ENCODE measurements at places on chromosomes 2 and 18. TPM values are rescaled to one million over a fixed set of nuclear protein-coding genes. Genes with fewer than 3 reads are reported as not detected.

DNA sequence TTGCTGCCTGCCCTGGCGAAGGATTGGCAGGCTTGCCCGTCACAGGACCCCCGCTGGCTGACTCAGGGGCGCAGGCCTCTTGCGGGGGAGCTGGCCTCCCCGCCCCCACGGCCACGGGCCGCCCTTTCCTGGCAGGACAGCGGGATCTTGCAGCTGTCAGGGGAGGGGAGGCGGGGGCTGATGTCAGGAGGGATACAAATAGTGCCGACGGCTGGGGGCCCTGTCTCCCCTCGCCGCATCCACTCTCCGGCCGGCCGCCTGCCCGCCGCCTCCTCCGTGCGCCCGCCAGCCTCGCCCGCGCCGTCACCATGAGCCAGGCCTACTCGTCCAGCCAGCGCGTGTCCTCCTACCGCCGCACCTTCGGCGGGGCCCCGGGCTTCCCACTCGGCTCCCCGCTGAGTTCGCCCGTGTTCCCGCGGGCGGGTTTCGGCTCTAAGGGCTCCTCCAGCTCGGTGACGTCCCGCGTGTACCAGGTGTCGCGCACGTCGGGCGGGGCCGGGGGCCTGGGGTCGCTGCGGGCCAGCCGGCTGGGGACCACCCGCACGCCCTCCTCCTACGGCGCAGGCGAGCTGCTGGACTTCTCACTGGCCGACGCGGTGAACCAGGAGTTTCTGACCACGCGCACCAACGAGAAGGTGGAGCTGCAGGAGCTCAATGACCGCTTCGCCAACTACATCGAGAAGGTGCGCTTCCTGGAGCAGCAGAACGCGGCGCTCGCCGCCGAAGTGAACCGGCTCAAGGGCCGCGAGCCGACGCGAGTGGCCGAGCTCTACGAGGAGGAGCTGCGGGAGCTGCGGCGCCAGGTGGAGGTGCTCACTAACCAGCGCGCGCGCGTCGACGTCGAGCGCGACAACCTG lies at the start of gene DES:
DES (plus strand) TSS at position 223 of the 857 bp plus-strand sequence; CDS start at position 309, 86 bp downstream.
- no peak for DNase-seq
- H3K4me1 ChIP-seq, result peaks cover 5% of the 10 kb centered on the region

GRCh38 chr2:172901913-172902312 lies 166.3 kb downstream of the RAPGEF4 start:
- H3K27ac ChIP-seq, result no peak overlapping the region
- no peak for DNase-seq
- H3K4me3 ChIP-seq, result no peak overlapping the region
- no peaks in the 10 kb centered on the region for H3K36me3 ChIP-seq
- peaks cover 5% of the 10 kb centered on the region for H3K27me3 ChIP-seq
- no peaks in the 10 kb centered on the region for H3K4me1 ChIP-seq

DNA sequence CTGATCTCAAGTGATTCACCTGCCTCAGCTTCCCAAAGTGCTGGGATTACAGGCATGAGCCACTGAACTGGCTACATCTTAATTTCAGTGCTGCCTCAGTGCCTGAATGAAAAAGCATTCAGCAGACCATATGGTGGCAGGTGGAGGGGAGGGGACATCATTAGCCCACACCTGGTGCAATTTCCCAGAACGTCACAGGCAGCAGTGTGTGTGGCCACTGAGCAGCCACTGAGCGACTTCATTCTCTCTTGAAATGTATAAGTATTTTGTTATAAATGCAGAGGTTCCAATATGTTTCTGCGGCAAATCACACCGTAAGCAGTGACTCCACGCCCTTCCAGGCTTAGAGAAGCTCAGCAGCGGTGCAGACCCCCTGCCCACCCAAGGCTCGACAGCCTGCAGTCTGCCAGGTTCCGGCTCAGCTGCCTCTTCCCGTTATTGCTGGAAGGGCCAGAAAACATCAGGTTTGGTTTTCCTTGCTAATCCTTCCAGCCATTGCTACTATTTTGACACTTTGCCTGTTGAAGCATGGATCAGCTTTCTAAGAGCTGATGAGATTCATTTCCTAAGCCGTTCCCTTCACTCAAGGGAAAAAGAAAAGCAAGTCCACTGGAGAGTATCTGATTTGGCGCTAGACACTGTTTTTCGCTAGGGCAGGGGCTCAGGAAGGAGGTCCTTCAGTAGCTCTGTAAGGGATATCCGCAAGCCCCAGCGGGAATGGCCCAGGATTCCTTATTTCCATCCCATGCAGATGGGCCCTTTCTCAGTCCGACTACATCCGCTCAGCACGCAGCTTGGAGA lies 250.7 kb downstream of the VAPA start:
- H3K4me1 ChIP-seq, result peaks cover 5% of the 10 kb centered on the region
- H3K36me3 ChIP-seq, result no peaks in the 10 kb centered on the region
- DNase-seq, result no peak
- H3K27me3 ChIP-seq, result no peaks in the 10 kb centered on the region
- no peak overlapping the region for H3K4me3 ChIP-seq

DNA sequence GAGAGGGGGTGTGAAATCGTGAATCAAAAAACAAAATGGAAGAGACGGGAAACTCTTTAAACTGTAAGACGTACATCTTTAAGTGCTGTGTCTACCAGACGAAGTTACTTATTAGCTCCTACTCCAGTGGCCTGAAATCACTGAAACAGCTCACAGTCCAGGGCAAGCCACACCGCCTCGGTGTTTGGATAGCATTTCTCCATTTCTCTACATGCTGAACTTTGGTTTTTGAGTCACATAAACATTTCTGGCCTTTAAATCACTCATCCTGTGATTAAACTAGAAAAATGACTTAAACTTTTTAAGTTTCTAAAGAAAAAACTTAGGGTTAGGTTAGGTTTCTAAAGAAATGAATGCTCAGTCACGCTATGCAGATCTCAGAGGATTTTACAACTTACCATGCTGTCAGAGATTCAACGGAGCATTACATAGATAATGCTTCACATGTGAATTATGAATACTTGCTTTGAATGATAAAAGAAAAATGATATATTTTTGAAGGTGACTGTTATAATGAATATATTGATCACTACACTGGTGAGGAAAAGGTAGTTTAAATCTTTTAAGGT lies 138.4 kb downstream of the MBP start:
- no peaks in the 10 kb centered on the region for H3K4me1 ChIP-seq
- peaks cover 6% of the 10 kb centered on the region for H3K27me3 ChIP-seq
- no peaks in the 10 kb centered on the region for H3K36me3 ChIP-seq
- H3K4me3 ChIP-seq, result no peak overlapping the region

DNA sequence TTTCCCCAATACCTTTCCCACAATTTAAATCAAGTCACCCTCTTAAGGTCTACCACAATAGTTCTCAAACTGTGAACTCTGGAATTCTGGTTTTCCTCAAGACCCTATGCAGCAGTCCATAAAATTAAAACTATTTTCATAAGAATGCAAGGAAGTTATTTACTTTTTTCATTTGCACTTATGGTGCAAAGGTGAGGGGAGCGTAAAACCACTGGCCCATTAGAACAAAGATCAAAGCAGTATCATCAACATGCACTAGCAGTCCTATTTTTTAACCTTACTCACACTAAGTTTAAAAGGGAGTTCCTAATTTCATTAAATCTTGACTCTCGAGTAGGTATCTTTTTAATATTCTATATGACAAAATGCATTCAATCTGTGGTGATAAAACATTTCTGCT lies 85.3 kb downstream of the MEMO1 start:
- peaks cover 6% of the 10 kb centered on the region for H3K36me3 ChIP-seq
- no peaks in the 10 kb centered on the region for H3K27me3 ChIP-seq
- no peaks in the 10 kb centered on the region for H3K4me1 ChIP-seq
- H3K27ac ChIP-seq, result no peak overlapping the region
- H3K4me3 ChIP-seq, result no peak overlapping the region
- no peak for DNase-seq

- H3K27ac ChIP-seq, result no peak overlapping the region
- no peak for DNase-seq
- no peak overlapping the region for H3K4me3 ChIP-seq
- H3K36me3 ChIP-seq, result no peaks in the 10 kb centered on the region
These were observed 1599.2 kb upstream of the TMEFF2 start for GRCh38 chr2:193793914-193794313.

DNA sequence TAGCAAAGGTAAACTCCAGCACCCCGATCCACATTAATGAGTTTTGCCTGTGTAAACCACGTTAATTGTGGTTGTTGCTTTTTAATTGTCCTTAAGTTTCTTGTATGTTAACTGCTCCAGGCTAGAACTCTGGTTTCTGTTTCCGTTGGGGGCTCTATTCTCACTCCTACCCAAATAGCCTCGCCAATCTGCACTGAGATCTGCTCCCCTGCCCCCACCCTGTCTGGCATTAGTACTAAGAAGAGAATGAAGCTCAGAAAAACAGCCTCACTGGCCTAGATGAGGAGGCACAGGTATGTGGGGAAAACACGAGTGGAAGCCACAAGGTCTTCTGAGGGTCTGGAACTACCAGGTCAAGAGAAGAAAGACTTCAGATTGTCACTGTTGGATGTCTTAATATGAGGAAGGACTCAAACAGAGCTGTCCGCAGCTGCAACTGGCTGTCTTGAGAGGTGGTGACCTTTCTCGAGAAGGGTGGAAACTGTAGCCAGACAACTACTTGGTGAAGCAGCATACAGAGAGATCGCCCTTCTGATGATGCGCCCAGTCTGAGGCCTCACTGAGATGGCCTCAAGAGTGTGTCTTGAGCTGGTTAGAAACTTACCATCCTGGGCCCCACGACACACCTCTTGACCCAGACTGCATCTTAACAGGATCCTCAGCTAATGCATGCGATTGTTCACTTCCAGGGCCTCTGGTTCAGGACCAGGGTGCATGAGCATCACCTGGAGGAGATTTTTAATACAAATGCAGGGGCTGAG lies 73.1 kb downstream of the TGOLN2 start:
- DNase-seq, result no peak
- no peaks in the 10 kb centered on the region for H3K27me3 ChIP-seq
- H3K27ac ChIP-seq, result no peak overlapping the region
- no peaks in the 10 kb centered on the region for H3K36me3 ChIP-seq
- H3K4me3 ChIP-seq, result no peak overlapping the region
- H3K4me1 ChIP-seq, result peaks cover 38% of the 10 kb centered on the region

- DNase-seq, result peak; percentile 26
- H3K36me3 ChIP-seq, result no peaks in the 10 kb centered on the region
- no peaks in the 10 kb centered on the region for H3K4me1 ChIP-seq
- no peak overlapping the region for H3K4me3 ChIP-seq
These were observed 80.5 kb downstream of the NRXN1 start for GRCh38 chr2:50951437-50951836.

The FOXI3 gene
- not detected for total RNA-seq

Data from IMR-90 (cell line).